ENCODE measurements at places on chromosomes 7 and 10.

DNA sequence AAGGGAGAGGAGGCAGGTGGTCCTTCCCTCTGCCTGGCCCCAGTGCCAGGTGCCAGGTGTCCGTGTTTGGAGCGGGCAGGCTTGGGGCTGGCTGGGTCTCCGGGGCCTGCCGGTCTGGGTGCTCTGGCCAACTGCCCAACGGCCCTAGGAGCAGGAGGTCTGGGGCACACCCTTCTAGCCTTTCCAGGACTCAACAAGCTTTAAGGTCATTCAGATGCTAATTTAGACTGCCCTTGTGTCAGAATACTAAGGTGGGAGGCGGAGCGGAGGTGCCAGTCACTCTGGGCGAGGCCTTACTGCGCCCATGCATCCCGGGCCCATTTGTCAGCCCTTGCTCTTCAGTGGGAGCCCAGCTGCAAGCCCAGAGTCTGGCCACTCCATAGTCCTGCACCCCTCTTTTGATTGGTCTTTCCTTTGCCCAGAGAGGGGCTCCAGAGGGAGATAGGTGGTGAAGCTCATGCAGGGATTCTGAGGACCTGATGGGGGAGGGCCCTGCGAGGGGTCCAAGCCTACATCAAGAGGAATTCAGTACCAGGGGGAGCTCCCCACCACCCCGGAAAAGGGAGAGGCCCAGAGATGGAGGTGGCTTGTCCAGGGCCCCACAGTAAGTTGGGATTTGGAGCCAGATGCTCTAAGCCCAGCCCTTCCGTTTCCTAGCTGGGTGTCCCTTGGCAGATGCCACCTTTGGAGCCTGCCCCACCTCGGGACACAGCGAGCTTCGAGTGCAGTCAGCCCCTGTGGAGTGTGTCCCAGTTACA, 1.3 kb downstream of the PGAM2 start:
- DNase-seq, result no peak

GRCh38 chr7:155344270-155344617, 46.6 kb downstream of the INSIG1 start:
- no peak for DNase-seq

GRCh38 chr7:124723012-124723411, 42.6 kb downstream of the GPR37 start:
- no peak for DNase-seq

- peak; percentile 10 for DNase-seq
Measured at GRCh38 chr10:12699781-12700556, 301.5 kb downstream of the CCDC3 start.

GRCh38 chr7:22720791-22721786, 5.9 kb upstream of the IL6 start:
- no peak for DNase-seq

- DNase-seq, result no peak
Measured at GRCh38 chr10:2097937-2098336, 360.6 kb upstream of the ADARB2 start.

GRCh38 chr7:121620206-121620605, 224.1 kb upstream of the FAM3C start:
- no peak for DNase-seq

GRCh38 chr7:151790830-151791620, 85.9 kb downstream of the PRKAG2 start:
- no peak for DNase-seq

DNA sequence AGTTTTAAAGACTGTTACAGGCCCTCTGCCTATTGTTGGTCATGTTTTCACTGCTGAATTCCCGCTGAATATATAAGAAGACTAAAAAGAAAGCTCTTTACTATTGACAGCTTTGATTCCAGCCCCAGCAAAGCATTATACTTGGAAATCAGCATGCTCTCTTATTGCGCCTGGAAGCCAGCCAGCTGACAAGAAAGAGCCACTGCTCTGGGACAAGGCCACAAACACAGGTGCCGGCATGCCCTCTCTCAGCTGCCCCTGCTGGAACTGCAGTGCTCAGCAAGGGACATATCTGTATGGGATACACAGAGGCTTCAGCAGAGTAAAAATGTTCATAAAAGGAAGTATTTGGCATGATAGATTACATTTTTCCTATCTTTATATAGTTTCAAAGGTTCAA, 523.9 kb downstream of the ADRA2A start:
- no peak for DNase-seq

DNA sequence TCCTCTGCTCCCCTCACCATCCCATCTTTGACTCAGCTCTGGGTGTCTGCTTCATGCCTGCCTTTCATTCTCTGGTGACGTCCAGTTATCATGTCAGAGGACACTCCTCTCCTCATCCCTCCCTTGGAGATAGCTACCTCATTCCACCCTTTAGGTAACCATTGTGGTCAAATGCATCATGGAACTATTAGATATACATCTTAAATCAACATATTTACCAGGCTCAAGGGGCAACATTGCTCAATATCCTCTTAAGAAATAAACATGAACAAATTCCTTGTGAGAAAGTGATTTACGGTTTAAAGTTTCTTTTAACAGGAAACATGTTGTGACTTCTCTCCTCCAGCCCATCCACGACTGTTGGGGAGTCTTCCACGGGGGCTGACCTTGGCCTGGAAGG, 511.6 kb upstream of the IGFBP3 start:
- no peak for DNase-seq

GRCh38 chr7:73704640-73705550, 14.6 kb downstream of the STX1A start:
- no peak for DNase-seq

- DNase-seq, result peak; percentile 17
Measured at GRCh38 chr7:149459540-149460452, 1.1 kb downstream of the ZNF777 start.

GRCh38 chr10:99854860-99855259, 72.4 kb downstream of the ABCC2 start:
- DNase-seq, result peak; percentile 30

DNA sequence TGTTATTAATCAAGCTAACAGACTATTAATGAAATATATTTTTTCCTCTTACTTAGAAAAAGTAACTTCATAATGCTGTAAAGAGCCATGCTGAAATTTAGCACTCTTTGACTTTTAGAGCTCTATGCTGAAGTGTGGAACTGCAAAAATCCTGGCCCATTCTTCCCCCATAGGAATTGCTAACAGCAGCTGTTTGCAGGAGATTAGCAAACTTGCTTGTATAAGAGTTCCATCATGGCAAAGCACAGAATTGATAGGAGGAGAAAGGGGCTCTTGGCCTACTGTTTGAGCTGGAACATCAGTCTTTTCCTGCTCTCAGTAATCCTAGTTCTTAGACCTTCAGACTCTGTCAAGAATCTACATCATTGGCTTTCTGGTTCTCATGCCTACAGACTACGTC, 18.3 kb upstream of the GNAT3 start:
- DNase-seq, result no peak

- peak; percentile 98 for DNase-seq
Measured at GRCh38 chr7:101856473-101857357, 39.3 kb downstream of the CUX1 start.

DNA sequence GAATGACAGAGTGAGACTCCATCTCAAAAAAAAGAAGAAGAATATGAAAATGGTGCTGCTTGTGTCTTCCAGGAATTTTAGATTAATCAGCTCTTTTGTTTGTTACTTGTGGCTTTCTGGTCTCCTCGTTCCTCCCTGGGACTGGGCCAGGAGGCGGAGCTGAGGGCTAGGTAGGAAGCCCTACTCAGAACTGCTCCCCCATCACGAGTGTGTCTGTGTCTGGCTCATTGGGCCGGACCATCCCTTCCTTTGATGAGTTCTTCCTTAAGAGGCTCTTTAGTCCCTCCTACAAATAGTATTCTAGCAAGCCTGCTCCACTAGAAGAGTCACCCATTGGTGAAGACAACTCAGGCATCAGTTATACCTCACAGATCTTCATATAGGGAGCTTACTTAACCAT, 56.8 kb upstream of the YAE1 start:
- DNase-seq, result peak; percentile 58

DNA sequence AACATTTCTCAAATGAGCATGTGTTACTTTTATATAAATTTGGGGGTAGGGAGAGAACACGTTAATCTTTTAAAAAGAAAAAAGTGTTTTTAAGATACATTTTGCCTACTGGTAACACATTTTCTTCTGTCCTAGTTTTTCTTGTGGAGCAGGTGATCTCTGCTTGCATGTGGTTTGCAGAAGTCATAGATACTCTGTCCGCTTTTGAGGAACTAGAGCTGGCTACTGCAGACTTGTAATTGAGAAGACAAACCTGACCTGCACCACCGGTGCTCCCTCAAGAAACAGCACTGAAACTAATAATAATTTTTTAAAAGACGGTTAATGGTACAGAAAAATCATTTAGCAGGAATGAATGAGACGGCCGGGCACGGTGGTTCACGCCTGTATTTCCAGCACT, 243.1 kb downstream of the KIAA1217 start:
- no peak for DNase-seq

- DNase-seq, result no peak
Measured at GRCh38 chr10:128473911-128474310, 347.7 kb upstream of the MKI67 start.

DNA sequence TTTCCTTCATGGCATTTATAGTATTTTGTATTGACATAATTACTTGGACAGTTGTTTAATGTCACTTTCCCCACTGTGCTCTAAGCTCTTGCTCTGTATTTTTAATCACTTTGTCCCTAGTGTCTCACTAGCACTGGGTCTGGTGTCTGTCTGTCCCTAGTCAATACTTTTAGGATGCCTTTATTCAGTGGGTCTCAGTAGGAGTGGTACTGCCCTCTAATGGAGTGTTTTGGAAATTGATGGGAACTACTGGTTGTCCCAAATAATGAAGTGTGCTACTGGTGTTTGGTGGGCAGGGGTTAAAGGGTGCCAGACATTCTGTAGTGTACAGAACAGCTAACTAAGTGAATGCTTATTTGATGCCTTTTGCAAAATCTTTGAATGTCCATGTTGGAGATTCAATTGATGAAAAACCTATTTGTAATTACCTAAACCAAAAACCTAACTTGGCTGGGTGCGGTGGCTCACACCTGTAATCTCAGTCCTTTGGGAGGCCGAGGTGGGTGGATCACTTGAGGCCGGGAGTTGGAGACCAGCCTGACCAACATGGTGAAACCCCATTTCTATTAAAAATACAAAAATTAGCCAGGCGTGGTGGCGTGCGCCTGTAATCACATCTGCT, 33.3 kb downstream of the CDK14 start:
- DNase-seq, result peak; percentile 84

GRCh38 chr10:25071227-25071626, 54.8 kb downstream of the THNSL1 start:
- no peak for DNase-seq

DNA sequence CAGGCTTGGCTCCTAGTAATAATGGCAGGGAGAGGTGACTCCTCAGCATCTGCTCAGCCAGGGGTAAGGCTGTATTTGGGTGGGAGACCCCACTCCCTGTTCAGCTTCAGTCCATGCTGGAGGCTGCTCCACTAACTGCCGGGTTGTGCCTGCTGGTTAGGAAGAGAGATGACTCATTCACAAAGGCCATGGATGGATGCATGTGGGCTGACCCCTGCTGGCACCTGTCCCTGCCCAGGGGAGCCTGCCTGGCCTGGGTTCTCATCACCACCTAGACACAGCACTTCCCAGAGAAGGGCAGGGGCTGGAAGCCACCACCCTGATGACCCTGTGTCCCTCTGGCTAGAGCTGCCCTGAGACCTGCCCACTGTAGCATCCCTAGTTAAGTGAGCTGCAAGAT, 59.0 kb downstream of the VSTM4 start:
- DNase-seq, result no peak

- DNase-seq, result no peak
Measured at GRCh38 chr10:1412531-1413189, 324.7 kb downstream of the ADARB2 start.

- no peak for DNase-seq
Measured at GRCh38 chr7:20364571-20365196, 34.0 kb downstream of the ITGB8 start.

- no peak for DNase-seq
Measured at GRCh38 chr10:32790483-32790882, 167.5 kb downstream of the ITGB1 start.

DNA sequence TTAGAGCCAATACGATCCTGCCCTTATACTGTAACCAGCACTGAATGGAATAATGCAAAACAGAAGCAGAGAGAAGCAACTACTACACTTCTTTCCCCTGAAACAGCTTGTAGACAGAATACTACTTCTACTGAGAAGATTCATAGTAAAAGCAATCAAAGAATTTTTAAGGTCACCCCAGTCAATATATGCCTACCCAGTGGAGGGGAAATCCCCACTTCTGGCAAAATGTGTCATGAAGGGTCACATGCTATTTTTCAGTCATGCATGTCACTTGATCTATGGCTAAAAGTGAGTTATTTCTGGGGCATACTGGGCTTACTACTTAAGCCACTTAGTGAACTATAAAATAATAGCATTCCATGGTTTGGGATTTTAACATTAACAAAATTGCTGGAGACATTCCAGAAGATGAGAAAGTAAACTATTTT, 25.6 kb downstream of the IRF5 start:
- DNase-seq, result no peak

DNA sequence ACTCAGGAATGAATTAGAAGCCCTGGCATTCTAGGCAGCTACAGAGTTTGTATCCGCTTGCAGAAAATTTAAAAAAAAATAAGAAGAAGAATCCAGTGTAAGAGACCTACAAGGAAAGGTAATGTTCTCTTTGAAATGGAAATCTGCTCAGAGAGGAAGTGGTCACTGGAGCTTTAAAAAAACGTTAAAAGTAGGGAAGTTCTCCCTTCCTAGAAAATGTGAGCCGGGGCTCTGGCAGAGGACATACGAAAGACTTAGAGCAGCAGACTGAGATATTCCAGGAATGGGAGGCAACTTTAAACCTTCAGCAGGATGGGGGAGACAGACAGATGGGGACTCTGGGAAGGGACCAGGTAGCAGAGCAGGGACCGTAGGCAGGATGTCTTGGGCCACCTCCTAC, 149.4 kb upstream of the NPS start:
- DNase-seq, result peak; percentile 4

- no peak for DNase-seq
Measured at GRCh38 chr7:30652132-30652531, 30.1 kb downstream of the CRHR2 start.

- DNase-seq, result no peak
Measured at GRCh38 chr7:44305564-44306507, 19.6 kb downstream of the CAMK2B start.

- DNase-seq, result no peak
Measured at GRCh38 chr7:12898004-12898403, 210.6 kb downstream of the ARL4A start.

DNA sequence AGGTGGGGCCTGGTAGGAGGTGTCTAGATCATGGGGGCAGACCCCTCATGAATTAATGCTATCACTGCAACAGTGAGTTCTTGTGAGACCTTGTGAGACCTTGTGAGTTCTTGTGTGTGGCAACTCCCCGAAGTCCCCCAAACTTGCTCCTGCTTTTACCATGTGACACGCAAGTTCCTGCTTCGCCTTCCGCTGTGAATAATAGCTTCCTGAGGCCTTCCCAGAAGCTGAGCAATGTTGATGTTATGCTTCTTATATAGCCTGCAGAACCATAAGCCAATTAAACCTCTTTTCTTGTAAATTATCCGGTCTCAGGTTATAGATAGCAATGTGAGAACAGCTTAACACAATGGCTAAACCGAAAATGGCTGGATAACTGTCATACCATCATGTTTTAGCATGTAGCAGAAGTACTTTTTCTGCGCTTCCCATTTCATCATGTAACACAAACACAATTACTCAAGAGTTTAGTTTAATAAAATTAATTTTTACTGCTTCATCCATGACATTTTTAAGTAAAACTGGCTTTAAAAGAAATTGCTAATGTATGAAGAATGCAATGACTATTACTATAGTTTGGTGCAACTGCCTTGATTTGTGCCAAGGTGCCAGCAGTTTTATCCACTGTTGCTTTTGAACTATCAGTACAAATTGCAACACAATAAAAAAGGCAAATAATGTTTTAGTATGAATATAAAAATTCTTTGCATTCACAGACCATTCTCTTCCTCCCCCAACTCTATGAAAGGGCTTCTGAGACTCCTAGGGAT, 87.7 kb upstream of the TMEM168 start:
- no peak for DNase-seq

- DNase-seq, result peak; percentile 87
Measured at GRCh38 chr10:103712898-103713498, 142.4 kb downstream of the SH3PXD2A start.
